ENCODE measurements at places on chromosomes 11 and 22.
A peak's percentile ranks its signal among the peaks of the same experiment; 100 is the strongest.

- DNase-seq: peak; percentile 47
Measured at GRCh38 chr11:73393479-73394415, 17.5 kb downstream of the RELT start.

DNA sequence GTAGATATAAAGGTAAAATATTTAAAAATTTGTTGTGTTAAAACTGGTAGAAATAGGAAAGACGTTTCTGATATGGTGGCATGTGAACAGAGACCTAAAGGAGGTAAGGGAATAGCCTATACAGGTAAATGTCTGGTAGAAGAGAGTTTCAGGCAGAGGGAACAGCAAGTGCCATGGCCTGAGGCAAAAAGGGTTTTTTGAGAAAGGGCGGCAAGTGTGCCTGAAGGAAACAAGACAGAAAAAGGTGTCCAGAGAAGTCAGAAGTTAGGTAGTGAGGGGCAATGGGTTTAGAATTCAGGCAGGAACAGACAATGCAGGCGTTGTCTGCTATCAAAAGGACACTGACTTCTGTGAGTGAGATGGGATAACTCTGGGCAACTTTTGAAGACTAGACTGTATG lies 339.7 kb downstream of the DYNC2H1 start:
- DNase-seq: no peak

DNA sequence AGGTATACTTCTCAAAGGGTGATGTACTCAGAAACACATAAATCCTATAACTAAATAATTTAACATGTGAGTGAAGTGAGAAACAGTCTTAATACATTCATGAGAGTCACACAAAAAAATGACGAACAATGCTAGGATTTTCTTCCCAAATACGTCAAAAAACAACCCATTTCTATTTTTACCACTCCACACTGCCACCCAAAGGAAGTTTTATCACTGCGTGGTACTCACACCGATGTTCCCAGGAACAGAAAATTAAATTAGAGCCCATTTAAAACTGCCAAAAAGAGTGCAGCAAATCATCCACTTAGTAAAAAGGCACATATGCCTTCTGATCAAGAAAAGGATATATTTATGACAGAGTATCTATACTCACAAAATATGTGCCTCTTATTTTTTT lies 710.9 kb upstream of the FAT3 start:
- DNase-seq: no peak

DNA sequence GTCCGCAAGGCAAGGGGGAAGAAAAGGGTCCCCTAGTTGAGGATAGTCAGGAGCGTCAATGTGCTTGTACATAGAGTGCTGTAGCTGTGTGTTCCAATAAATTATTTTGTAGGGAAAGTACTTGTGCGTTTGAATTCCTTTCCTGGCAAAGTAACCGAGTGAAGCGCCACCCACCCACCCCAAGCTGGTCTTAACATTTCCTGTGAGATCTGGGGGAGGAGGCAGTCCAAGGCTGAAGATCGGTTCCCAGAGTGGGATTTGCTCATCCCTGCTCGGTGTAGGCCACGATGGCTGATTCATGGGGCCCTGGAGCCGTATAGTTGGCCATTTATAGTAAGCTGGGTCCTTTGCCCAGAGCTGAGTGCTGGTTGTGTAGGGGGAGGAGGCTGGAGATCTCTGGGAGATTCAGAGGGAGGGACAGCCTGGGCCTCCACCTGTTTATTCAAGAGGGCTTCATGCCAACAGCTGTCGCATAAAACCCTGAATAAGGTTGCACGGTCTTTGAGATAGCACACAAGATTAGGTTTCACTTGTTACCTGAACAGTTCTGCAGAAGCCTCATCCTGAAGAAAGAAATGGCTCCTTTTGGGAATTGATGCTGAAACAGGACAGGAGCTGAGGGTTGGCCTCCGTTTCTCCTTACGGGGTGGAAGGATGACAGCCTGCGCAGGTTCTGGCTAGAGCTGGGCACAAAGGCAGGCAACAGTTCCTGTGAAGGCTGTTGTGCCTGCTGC lies 2.4 kb downstream of the ATF4 start:
- DNase-seq: no peak

- DNase-seq: no peak
Measured at GRCh38 chr22:27650572-27650971, 151.0 kb downstream of the MN1 start.

- no peak for DNase-seq
Measured at GRCh38 chr11:10518891-10519290, 22.1 kb downstream of the RNF141 start.

DNA sequence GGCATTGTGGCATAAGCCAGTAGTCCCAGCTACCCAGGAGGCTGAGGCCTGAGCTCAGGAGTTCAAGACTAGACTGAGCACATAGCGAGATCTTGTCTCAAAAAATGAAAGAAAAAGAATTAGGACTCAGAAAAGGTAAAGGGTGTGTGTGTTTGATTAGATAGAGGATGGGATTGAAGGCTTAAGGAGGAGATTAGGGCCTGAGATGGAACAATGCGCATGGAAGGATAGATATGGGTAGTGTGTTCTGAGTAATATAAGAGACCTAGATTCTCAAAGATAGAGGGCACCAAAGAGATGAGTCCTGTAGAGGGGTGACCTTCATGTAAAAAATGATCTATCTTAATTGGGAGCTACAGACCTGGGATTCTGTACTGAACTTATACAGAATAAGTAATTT lies 17.3 kb upstream of the RAB30 start:
- no peak for DNase-seq

GRCh38 chr11:28528217-28528616 lies 420.0 kb downstream of the METTL15 start:
- DNase-seq: no peak

DNA sequence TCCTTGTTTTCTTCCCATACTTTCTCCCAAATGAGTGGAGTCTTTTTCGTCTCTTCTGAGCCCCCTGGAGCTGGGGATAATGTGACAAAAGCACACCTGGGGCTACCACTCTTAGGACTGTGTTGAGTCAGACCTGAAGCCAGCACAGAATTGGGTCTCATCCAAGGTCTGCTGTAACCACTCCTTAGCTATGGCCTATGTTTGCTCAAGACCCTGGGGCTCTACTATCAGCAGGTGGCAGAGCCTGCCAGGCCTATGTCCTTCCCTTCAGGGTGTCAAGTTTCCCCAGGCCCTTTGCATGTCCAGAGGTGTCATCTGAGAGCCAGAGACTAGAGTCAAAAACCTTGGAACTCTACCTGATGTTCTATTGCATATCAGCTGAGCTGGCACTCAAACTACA lies 335.7 kb downstream of the DDX10 start:
- DNase-seq: no peak

Data from stimulated activated CD4-positive, alpha-beta T cell treated with anti-CD3 and anti-CD28 coated beads, TNF-alpha, amount 100 ng/mL, for 4 hours (primary cell).